ENCODE measurements at places on chromosomes 2 and 18. TPM values are rescaled to one million over a fixed set of nuclear protein-coding genes. Genes with fewer than 3 reads are reported as not detected.

The UXS1 gene
- total RNA-seq = 19.9 TPM

The HRH4 gene
- total RNA-seq = 0.17 TPM

The DDX18 gene
- 34.4 TPM for total RNA-seq

The CCDC141 gene
- total RNA-seq = 0.37 TPM

The TNFRSF11A gene
- 1.3 TPM for total RNA-seq

The PRADC1 gene
- 25.4 TPM for total RNA-seq

The EIF2AK2 gene
- 14.9 TPM for total RNA-seq

The RAB6C gene
- not detected for total RNA-seq

The HES6 gene
- 2.8 TPM for total RNA-seq

The DNAJC5G gene
- not detected for total RNA-seq

The CRYBA2 gene
- total RNA-seq = not detected

The MATN3 gene
- total RNA-seq = 0.08 TPM

The HADHA gene
- 101 TPM for total RNA-seq

The CDKL4 gene
- 0.25 TPM for total RNA-seq

The PRSS56 gene
- total RNA-seq = not detected

The ZNF396 gene
- 1.2 TPM for total RNA-seq

The REG3G gene
- total RNA-seq = 0.28 TPM

The MRPL33 gene
- total RNA-seq = 35.7 TPM

The ACTR3 gene
- total RNA-seq = 63.6 TPM

The TNP1 gene
- total RNA-seq = not detected

The GLI2 gene
- 0.08 TPM for total RNA-seq

The TUBA4A gene
- total RNA-seq = 16.2 TPM

The RBM44 gene
- 0.09 TPM for total RNA-seq

The RFX8 gene
- total RNA-seq = 0.08 TPM

The SLC66A3 gene
- total RNA-seq = 11.5 TPM

The PLCD4 gene
- total RNA-seq = 0.17 TPM

The HOXD9 gene
- total RNA-seq = not detected

The KCNE4 gene
- total RNA-seq = 0.33 TPM

The TEKT4 gene
- not detected for total RNA-seq

The MBD1 gene
- total RNA-seq = 45.8 TPM

The GBX2 gene
- total RNA-seq = not detected

The HAAO gene
- total RNA-seq = 17.4 TPM

The CCDC178 gene
- not detected for total RNA-seq

The IL18R1 gene
- total RNA-seq = 12.7 TPM

The CNDP1 gene
- 0.09 TPM for total RNA-seq

The NXPH2 gene
- total RNA-seq = 0.19 TPM

The UGT1A5 gene
- total RNA-seq = not detected

The ABCG5 gene
- total RNA-seq = 58.3 TPM

The QPCT gene
- 1.1 TPM for total RNA-seq

The CNGA3 gene
- not detected for total RNA-seq

The SCYGR6 gene
- not detected for total RNA-seq

The UBR3 gene
- 69.4 TPM for total RNA-seq

The AQP12A gene
- total RNA-seq = not detected

The SCYGR5 gene
- total RNA-seq = not detected
